ENCODE measurements at places on chromosomes 2 and 18.

- DNase-seq, result no peak
Measured at GRCh38 chr2:224847381-224847780, 131.2 kb upstream of the CCDC195 start.

DNA sequence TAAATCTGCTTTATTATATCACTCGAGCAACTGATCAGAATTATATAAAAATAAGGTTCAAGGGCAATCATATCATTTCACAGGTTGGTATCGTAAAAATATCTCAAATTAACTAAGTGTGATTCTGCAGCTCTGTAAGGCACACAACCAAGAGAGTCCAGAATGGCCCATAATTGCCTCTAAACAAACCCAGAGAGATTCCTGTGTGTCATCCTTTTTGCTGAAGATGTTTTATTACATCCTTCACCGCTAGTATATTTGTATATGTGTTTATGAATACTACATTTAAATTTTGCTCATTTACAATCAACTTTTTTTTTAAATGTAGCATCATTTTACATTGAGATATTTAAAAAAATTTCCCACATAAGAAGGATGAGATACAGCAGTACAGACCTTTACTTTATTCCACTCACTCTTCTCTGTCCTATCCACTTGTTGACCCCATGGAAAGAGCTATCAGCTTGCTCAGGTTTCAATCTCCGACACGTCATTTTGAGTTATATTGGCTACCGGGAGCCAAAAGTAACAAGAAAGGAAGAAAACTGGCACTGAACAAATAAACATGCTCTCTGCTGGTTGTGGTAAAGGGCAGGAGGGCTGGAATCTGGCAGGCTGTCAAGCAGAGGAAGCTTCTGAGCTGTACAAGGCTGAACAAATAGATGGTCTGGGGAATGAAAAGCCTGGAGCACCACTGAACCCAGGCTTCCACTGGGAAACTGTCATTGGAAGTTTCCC, 23.1 kb downstream of the PLA2R1 start:
- peak; percentile 95 for DNase-seq

GRCh38 chr18:3130344-3130743, 89.4 kb downstream of the MYOM1 start:
- DNase-seq, result no peak

DNA sequence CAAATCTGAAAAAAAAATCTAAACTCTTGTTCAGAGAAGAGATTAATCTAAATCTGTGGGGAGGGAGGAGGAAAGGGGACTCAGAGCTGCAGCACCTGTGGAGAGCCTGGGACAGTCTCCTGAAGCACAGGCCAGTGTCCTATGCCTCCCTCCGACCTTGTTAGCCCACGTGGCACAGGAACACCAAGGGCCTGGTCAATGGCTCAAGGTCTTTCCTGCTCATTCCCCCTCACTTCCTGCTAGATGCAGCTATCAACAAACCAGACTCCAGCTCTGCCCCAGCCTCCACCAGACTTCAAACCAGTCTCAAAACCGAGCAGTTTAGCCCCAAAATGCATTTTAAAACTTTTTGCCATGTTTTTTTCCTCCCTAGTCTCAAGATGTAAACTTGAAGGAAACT, 20.1 kb upstream of the SULT1C3 start:
- DNase-seq, result no peak

DNA sequence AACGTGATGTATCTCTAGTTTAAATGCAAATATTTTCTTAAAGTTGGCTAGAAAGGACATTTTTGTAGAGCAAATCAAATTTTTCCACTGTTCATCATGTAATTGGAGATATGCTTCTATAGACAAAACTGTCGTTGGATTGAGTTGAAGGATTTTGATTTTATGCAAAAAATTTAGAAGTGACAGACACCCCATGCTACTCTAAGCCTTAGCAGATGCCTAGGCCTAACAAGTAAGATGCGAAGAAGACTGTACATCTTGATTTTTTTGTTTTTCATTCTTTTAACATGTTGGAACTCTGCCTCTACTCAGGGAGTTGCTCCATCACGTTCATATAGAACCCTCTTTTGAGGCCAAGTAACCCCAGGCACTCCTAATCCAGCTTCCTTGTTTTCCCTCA, 331.0 kb downstream of the PARD3B start:
- DNase-seq, result no peak

- no peak for DNase-seq
Measured at GRCh38 chr2:106996171-106996769, 110.3 kb upstream of the ST6GAL2 start.

GRCh38 chr2:239716536-239717318, 308.4 kb downstream of the NDUFA10 start:
- DNase-seq, result peak; percentile 7

DNA sequence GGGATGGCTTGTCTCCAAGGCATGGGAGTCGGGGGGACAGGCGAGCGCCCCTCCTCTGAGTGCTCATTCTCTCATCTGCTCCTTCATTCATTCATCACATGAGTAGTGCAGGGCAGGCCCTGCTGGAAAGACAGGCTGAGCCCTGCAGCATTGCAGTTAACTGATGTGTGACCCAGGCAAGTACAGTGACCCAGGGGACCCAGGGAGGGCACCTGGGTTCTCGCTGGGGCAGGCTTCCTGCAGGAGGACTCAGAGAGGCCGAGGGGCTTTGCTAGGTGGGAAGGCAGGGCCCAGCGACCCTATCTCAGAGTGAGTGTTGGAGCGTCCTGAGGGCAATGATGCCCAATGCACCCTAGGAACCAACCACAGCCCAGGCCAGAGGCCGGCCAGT, 30.6 kb downstream of the HJURP start:
- DNase-seq, result no peak

Measured in astrocyte of the hippocampus (primary cell).